ENCODE measurements at places on chromosomes 7 and 10. TPM values are rescaled to one million over a fixed set of nuclear protein-coding genes. Genes with fewer than 3 reads are reported as not detected.

- H3K36me3 ChIP-seq: no peaks in the 10 kb centered on the region
- H3K4me1 ChIP-seq: peaks cover 16% of the 10 kb centered on the region
- no peak overlapping the region for H3K4me3 ChIP-seq
- no peaks in the 10 kb centered on the region for H3K27me3 ChIP-seq
Observed at GRCh38 chr10:78305311-78305710, 271.6 kb downstream of the RPS24 start.

- H3K27ac ChIP-seq: peak overlapping the region; percentile 27
- DNase-seq: no peak
- H3K36me3 ChIP-seq: peaks cover 2% of the 10 kb centered on the region
- peaks cover 12% of the 10 kb centered on the region for H3K4me1 ChIP-seq
- H3K27me3 ChIP-seq: no peaks in the 10 kb centered on the region
- H3K4me3 ChIP-seq: no peak overlapping the region
Observed at GRCh38 chr7:142494021-142494420, 236.2 kb upstream of the PRSS58 start.

DNA sequence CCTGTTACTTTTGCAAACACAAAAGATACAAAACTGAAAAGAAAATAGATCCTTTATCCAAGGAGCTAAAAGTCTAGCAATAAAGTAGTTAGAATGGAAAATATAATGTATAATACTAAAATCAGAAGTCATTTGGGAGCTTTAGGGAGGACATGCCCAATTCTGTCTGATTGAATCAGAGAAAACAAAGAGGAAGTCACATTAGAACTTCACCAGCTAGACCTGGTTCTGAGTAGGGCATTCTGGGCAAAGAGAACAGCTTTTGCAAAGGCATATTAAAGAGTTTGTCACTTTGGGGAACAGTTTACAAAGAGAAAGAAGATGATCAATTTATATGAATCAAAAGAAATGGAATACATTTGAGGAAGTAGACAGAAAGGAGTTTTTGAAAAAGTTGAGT, 107.0 kb upstream of the PRSS1 start:
- DNase-seq: no peak
- no peak overlapping the region for H3K4me3 ChIP-seq
- H3K36me3 ChIP-seq: no peaks in the 10 kb centered on the region
- peak overlapping the region; percentile 73 for H3K27ac ChIP-seq
- H3K27me3 ChIP-seq: peaks cover 7% of the 10 kb centered on the region

The KIF11 gene
- total RNA-seq: 1.0 TPM

DNA sequence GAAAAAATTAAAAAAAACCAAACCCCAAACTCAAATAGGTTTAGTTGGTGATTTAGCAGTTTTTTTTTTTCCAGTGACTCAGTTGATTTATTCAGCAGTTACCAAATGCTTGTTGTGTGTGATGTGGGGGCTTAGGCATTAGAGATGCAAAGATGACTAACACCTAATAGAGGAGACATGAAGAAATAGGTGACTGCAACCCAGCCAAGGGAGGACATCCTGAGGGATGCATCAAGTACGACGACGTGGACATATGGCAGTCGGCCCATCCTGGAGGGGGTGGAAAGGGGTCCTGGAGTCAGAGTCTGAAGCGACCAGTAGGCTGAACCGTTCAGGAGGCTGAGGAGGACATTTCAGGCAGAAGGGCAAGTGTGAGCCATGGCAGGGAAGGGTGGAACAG, 35.5 kb downstream of the LRMDA start:
- no peaks in the 10 kb centered on the region for H3K4me1 ChIP-seq
- no peak overlapping the region for H3K27ac ChIP-seq
- H3K27me3 ChIP-seq: peaks cover 33% of the 10 kb centered on the region

The PTPRE gene
- 54.8 TPM for total RNA-seq

The ARHGEF35 gene
- total RNA-seq: not detected

The NAT16 gene
- total RNA-seq: not detected

DNA sequence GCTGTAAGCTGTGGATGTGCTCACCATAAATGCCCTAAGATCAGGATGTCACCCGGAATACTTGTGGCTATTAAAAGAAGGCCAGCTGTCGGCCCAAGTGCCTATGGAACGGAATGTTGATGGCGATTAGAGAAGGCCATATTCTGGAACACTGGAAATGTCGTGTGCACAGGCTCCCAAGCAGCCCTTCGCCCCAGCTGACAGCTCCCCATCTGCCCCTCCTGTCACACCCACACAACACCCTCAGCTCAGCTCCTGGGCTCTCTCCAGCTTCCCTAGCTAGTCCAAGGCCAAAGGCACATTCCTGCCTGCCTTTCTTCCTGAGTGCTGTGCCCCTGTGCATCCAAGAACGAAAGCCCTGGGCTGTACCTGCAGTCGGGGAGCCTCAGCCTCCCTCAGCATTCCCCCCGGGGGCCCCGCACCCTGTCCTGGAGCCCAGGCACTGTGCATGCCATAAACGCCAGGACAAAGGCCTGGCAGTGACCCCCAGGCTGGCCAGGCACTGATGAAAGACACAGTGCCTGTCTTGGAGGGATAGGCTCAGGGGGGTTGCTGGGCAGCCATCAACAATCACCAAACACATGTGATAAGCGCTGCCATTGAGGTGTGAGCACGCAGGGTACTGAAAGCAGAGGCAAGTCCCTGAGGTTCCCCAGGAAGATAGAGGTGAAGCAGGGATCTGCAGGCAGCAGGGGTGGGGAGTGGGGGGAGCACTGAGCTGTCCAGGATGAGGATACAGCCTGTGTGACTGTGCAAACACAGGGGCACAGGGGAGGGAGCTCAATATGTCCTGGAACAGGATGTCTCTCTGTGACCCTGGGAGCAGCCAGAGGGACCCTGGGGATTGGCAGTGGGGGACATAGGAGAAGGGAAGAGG, 3.7 kb upstream of the LDB3 start:
- no peak overlapping the region for H3K27ac ChIP-seq
- H3K27me3 ChIP-seq: no peaks in the 10 kb centered on the region
- no peaks in the 10 kb centered on the region for H3K36me3 ChIP-seq
- peaks cover 5% of the 10 kb centered on the region for H3K4me1 ChIP-seq

The C10orf53 gene
- total RNA-seq: not detected

- peaks cover 16% of the 10 kb centered on the region for H3K4me1 ChIP-seq
- H3K4me3 ChIP-seq: no peak overlapping the region
- H3K27me3 ChIP-seq: no peaks in the 10 kb centered on the region
- DNase-seq: no peak
- peaks cover 8% of the 10 kb centered on the region for H3K36me3 ChIP-seq
Observed at GRCh38 chr10:94357193-94357592, 5.5 kb downstream of the NOC3L start.

GRCh38 chr10:70381471-70382421, 679 bp downstream of the LRRC20 start:
- H3K27ac ChIP-seq: peak overlapping the region; percentile 47
- DNase-seq: peak; percentile 11
- peak overlapping the region; percentile 91 for H3K4me3 ChIP-seq
- peaks cover 3% of the 10 kb centered on the region for H3K36me3 ChIP-seq

The SLC39A12 gene
- not detected for total RNA-seq

The NEURL1 gene
- total RNA-seq: 0.50 TPM

DNA sequence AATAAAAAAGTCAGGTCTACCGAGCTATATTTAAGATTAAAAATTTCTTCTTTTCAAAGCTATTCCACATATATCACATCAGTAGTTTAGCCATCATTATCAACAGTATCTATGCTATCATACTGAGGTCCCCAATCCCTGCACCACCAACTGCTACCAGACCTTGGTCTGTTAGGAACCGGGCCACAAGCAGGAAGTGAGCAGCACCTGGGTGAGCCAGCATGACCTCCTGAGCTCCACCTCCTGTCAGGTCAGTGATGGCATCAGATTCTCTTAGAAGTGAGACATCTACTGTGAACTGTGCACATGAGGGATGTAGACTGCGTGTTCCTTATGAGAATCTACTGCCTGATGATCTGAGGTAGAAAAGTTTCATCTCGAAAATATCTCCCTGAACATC, 632.1 kb upstream of the KCND2 start:
- no peak overlapping the region for H3K27ac ChIP-seq
- no peaks in the 10 kb centered on the region for H3K4me1 ChIP-seq
- no peak overlapping the region for H3K4me3 ChIP-seq
- no peaks in the 10 kb centered on the region for H3K36me3 ChIP-seq
- DNase-seq: no peak

The H2BK1 gene
- 1.0 TPM for total RNA-seq
